GM23248 (cell line): ENCODE measurements at places on chromosomes 4 and X. TPM values are rescaled to one million over a fixed set of nuclear protein-coding genes. Genes with fewer than 3 reads are reported as not detected.

ALB gene
- not detected in 2 replicates for polyA plus RNA-seq

TGIF2LX gene
- polyA plus RNA-seq: not detected in 2 replicates

XPNPEP2 gene
- 0.56 and 0.74 TPM in 2 replicates for polyA plus RNA-seq

LINC00632 gene
- polyA plus RNA-seq: 36.7 and 40.7 TPM in 2 replicates

XG gene
- 47.8 and 48.4 TPM in 2 replicates for polyA plus RNA-seq

CD38 gene
- not detected in 2 replicates for polyA plus RNA-seq

HSFX4 gene
- not detected in 2 replicates for polyA plus RNA-seq

HCCS gene
- 49.8 and 51.2 TPM in 2 replicates for polyA plus RNA-seq

CCSER1 gene
- not detected in 2 replicates for polyA plus RNA-seq

CT45A2 gene
- not detected in 2 replicates for polyA plus RNA-seq

HTR2C gene
- polyA plus RNA-seq: not detected in 2 replicates

TCEAL9 gene
- 188 and 192 TPM in 2 replicates for polyA plus RNA-seq

ARHGAP6 gene
- polyA plus RNA-seq: 0.08 TPM in 2 replicates

AFP gene
- polyA plus RNA-seq: 0.96 and 0.98 TPM in 2 replicates

STPG2 gene
- 0.19 TPM in 1 of 2 replicates, not detected in the other for polyA plus RNA-seq

NPY1R gene
- polyA plus RNA-seq: not detected in 2 replicates

WDR13 gene
- polyA plus RNA-seq: 89.7 and 92.4 TPM in 2 replicates

C1QTNF7 gene
- polyA plus RNA-seq: not detected in 2 replicates

PTTG2 gene
- polyA plus RNA-seq: not detected in 2 replicates

SPANXA1 gene
- not detected in 2 replicates for polyA plus RNA-seq

PDZD4 gene
- not detected in 2 replicates for polyA plus RNA-seq

PRKG2 gene
- polyA plus RNA-seq: 4.7 and 5.4 TPM in 2 replicates

SRPX2 gene
- 40.3 and 40.4 TPM in 2 replicates for polyA plus RNA-seq

GDPD2 gene
- not detected in 2 replicates for polyA plus RNA-seq

AFM gene
- polyA plus RNA-seq: not detected in 2 replicates

ODAPH gene
- polyA plus RNA-seq: not detected in 2 replicates

MGARP gene
- 2.9 TPM in 2 replicates for polyA plus RNA-seq

SPARCL1 gene
- polyA plus RNA-seq: not detected in 2 replicates

EFHC2 gene
- polyA plus RNA-seq: 0.27 and 0.38 TPM in 2 replicates

HELQ gene
- polyA plus RNA-seq: 10.0 and 10.2 TPM in 2 replicates

FABP2 gene
- not detected in 2 replicates for polyA plus RNA-seq
